GM18507 (cell line): ENCODE measurements at places on chromosomes 11 and 22.

DNA sequence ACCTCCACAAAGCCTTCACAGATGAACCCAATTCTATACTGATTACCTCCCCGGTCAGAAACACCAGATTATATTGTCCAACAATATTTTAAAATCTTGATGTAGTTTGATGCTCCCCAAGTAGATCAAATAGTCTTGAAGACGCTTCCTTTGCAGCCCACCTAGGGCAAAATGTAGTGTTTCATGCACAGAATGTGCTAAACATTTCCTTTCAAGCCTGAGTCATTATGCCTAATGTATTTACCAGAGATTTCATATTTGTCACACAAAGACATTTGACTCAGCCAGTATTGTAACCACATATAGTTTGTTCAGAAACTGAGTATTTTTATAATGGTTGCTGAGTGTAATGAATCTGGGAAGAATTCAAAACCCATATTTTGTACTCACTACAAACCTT lies 1396.8 kb downstream of the LRRC4C start:
- no peak for DNase-seq

DNA sequence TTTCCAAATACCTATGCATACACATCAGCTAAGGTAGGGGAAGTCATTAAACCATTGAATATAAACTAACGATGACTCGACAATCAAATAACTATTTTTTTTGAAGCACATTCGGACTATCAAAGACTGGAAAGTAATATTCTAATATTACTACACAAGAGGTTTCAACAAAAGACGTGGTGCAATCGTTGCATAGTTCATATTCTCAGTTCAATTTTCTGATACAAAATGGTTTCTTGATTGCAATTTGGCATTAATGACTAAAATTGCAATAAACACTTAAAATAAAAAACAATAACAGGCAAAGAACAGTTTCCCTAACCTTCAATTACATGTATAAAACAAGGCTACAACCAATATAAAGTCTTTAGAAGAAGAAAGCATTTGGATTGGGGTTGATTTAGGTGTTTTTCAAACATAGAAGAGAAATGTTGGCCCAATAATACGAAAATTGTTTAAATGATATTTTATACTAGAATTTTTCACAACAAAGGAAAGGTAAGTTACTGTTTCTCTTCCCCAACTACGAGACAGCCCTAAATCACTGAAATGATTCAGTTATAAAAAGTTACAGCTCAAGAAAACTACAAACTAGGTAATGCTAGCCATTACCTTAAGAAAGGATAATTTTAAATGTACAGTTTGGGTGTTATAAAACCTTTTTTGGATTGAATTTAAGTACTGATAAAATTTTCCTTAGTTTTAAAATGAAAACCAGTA lies 17.6 kb downstream of the BLID start:
- no peak for DNase-seq

GRCh38 chr22:46619830-46620501 lies at the start of gene GRAMD4:
GRAMD4 (plus strand) TSS chr22:46620386; CDS start chr22:46626800, 6,414 bp downstream.
- DNase-seq = no peak

DNA sequence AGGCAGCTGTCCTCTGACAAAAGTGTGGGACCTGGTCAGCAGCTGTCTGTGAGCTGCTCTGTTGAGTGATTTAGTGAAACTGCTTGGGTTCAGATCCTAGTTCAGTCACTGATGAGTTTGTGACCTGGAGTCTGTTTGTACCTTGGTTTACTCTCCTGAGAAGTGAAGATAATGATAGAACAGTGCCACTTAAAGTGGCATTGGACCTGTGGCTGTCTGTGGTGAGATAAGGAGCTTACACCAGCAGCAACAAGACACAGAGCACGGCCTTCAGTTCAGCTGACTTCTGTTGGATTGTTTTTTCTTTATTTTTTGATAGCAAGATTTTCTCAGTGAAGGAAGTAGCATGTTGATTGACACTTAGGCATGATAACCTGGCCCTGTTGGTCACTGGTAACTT lies 46.2 kb upstream of the CTTN start:
- no peak for DNase-seq

- DNase-seq = no peak
Measured at GRCh38 chr11:62067741-62068140, 56.1 kb upstream of the INCENP start.

- no peak for DNase-seq
Measured at GRCh38 chr22:24208012-24208749, 26.9 kb downstream of the SUSD2 start.

DNA sequence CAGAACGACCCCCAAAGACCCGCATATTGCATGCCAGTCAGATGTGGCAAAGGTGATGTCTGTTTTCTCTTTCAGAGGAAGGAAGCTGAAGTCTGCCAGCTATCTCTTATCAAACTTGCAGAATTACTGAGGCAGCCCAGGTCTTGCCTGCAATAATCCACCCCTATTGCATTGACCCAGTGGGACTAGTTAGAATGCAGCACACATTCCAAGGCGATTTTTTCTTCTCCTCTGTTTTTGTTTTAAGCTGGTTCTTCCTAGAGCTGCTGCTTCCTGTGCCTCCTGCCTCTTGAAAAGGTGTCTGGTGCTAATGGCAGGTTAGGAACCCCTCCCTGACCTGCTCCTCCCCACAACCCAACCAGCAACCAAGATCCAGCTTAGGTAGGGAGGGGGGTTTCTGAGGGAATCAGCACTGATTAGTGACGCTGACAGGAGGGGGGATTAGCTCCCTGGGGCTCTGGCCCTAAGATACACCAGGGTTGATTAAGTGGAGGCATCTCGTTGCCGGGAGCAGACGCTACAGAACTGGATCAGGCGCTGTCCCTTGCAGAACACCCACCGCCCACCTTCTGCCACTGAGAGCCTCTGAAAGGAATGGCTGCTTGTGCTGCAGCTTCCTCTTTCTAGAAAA lies 2.8 kb downstream of the NTM start:
- no peak for DNase-seq

DNA sequence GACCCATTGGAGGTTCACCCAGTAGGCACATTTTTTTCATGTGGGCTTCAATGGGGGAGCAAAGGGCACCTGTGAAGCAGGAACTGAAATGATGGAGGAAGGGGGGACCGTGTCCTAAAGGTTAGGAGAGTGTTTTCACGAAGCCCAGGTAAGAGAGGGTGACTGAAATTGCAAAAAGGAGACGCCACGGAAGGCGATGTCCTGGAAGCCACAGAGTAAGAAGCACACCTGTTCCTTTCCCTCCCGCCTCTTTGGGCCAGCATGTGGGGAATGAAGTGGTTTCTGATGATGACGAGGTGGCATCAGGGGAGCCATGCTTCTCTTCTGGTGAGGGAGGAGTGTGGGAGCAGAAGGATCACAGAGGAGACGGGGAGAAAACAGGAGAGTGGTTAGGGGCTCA lies 37.0 kb upstream of the MICAL2 start:
- no peak for DNase-seq

- DNase-seq = no peak
Measured at GRCh38 chr11:70545610-70545912, 147.2 kb downstream of the CTTN start.

GRCh38 chr11:92152245-92152644 lies 72.4 kb upstream of the FAT3 start:
- DNase-seq = no peak

GRCh38 chr11:1226226-1226985 lies 3.5 kb downstream of the MUC5B start:
- DNase-seq = no peak

DNA sequence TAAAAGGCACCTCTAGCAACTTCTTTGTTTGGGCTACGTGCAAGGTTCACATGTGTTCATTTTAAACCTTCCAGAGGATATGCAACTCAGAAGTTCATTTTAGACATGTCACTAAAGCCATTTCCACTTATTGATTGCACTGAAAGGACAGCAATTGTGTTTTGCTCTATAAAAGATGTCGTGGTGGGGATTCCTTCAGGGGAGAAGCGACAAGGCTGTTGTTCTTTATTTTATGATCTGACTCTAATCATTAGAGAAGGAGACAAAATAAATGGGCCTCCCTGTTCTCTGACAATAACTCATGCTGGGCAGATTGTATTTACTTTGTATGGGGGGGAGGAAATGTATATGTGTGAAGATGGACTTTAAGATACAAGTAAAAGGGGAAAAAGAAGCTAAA lies 370.1 kb upstream of the ARHGAP42 start:
- DNase-seq = no peak

GRCh38 chr22:17120281-17120680 lies 879 bp downstream of the TMEM121B start:
- DNase-seq = no peak

DNA sequence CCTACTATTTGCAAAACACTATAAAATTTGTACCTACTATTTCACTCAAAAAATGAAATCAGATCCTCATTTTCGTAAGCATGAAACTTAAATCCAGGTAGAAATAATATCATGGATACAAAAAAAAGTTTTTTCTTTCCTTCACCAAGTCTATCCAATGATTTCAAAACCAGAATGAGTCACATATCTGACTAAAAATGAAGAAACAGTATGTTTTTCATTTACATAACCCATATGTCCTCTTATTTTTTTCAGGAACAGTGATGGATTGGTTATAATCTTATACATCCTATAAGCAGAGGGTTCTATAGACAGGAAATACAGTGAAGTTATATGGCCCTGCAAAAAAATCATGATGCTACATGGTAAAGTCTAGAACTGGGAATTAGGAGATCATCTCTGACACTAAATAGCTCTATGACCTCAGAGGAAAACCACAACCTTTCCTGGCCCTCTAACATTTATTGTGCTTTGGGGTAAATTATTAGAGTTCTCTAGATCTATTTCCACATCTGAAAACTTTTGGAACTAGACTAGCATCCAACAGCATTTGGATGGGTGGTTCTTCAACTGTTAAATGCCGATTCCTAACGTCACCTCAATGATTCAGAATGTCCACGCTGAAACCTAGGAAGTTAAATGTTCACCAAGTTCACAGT lies 10.9 kb downstream of the MTMR2 start:
- no peak for DNase-seq

DNA sequence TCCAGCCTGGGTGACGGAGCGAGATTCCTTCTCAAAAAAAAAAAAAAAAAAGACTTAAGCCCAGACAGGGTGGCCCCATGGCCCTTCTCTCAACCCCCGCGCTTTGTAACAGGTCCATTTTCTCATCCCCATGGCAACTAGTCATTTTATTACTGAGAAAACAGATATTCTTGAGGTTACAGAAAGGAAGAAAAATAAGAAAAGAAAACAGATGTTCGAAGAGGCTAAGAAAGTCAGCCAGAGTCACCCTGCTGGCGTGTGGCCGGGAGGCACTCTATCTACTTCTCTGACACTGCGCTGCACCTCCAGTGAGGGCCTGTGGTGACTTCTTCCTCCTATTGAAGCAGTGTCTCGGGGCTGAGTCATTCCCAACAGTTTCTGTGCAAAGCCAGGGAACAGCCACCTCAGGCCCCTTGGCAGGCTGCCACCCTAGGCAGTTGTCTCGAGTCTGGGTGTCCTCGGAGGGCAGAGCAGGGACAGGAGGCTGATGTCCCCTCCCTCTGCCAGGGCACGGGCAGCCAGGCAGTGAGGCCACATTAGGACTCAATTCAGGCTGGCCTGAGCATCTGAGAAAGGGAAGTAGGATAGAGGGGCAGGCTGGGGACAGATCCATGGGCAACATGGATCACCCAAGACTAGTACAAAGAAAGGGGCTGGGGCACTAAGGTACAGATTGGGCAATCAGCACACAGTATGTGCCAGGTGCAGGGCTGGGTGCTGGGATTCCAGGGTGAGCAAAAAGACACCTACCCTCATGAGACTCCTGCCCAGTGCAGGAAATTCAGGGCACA lies 16.4 kb upstream of the SYVN1 start:
- DNase-seq = no peak

GRCh38 chr11:117316197-117316961 lies at the start of gene BACE1:
BACE1 (minus strand) TSS chr11:117316256; CDS start chr11:117315795, 461 bp downstream.
- no peak for DNase-seq

GRCh38 chr11:62139526-62140303 lies 15.9 kb downstream of the INCENP start:
- no peak for DNase-seq

- peak; percentile 72 for DNase-seq
Measured at GRCh38 chr22:37633625-37634416, 5.6 kb upstream of the SH3BP1 start.

DNA sequence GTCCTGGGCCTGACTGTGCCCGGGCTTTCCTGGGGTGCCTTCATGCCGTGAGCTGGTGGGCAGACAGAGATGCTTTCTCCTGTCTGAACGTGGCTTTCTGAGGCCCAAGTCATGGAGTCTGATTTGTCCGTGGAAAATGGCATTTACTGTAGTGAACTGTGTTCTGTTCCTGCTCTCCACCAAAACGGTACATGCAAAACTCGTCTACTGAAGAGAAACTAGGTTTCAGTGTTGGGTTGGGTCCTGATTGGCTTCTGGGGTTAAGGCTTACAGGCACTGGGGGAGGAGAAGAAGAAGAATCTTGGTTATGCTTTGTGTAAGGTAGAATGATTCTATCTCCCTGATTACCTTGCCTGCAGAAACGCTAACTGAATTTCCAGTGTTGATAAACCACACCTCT lies 541.7 kb downstream of the NTM start:
- DNase-seq = no peak

GRCh38 chr22:46851941-46852340 lies 89.5 kb downstream of the TBC1D22A start:
- DNase-seq = no peak

- DNase-seq = no peak
Measured at GRCh38 chr11:61657566-61658290, 22.5 kb upstream of the DAGLA start.

GRCh38 chr11:16440136-16440535 lies 83.8 kb upstream of the SOX6 start:
- DNase-seq = no peak
